Activated CD4-positive, alpha-beta T cell treated with anti-CD3 and anti-CD28 coated beads, Interleukin-2, amount 10 ng/mL, durations not matched to agents 24 days and 14 days (primary cell): ENCODE measurements at places on chromosomes 3 and 15. TPM values are rescaled to one million over a fixed set of nuclear protein-coding genes. Genes with fewer than 3 reads are reported as not detected.

The TTBK2 gene
- total RNA-seq: 10.2 and 11.3 TPM in 2 replicates

The SOX2 gene
- not detected in 2 replicates for total RNA-seq

The COL6A5 gene
- total RNA-seq: not detected in 2 replicates

The FBN1 gene
- 0.64 and 1.0 TPM in 2 replicates for total RNA-seq

The SLC6A1 gene
- total RNA-seq: not detected in 2 replicates

The ALS2CL gene
- total RNA-seq: 0.47 and 0.99 TPM in 2 replicates

The PLCB2 gene
- 82.7 and 95.7 TPM in 2 replicates for total RNA-seq

The PYGO1 gene
- total RNA-seq: not detected in 2 replicates

The CNTN6 gene
- total RNA-seq: not detected in 2 replicates

The SERPINI2 gene
- total RNA-seq: not detected in 2 replicates

The SLC28A1 gene
- not detected in 2 replicates for total RNA-seq

The CACNA1D gene
- 0.62 and 0.77 TPM in 2 replicates for total RNA-seq

The IGDCC3 gene
- not detected in 2 replicates for total RNA-seq

The GABPB1 gene
- 78.3 and 79.5 TPM in 2 replicates for total RNA-seq

The SH2D7 gene
- total RNA-seq: not detected in 2 replicates

The ALPK3 gene
- total RNA-seq: 0.09 and 0.21 TPM in 2 replicates

The VGLL3 gene
- total RNA-seq: not detected in 2 replicates

The ITGB5 gene
- total RNA-seq: 2.1 and 2.2 TPM in 2 replicates

The ASTE1 gene
- 8.7 and 9.5 TPM in 2 replicates for total RNA-seq

The PLD1 gene
- 0.09 TPM in 1 of 2 replicates, not detected in the other for total RNA-seq

The ST8SIA2 gene
- total RNA-seq: not detected in 2 replicates

The CCR2 gene
- total RNA-seq: 6.1 and 6.8 TPM in 2 replicates

The ZKSCAN7 gene
- 0.79 and 0.90 TPM in 2 replicates for total RNA-seq

The TRH gene
- not detected in 2 replicates for total RNA-seq

The C3orf85 gene
- total RNA-seq: not detected in 2 replicates

The ZNF385D gene
- total RNA-seq: not detected in 2 replicates

The SYNPR gene
- not detected in 2 replicates for total RNA-seq

The TTC21A gene
- 0.54 and 0.89 TPM in 2 replicates for total RNA-seq

The SIAH2 gene
- total RNA-seq: 130 and 133 TPM in 2 replicates

The ALG1L2 gene
- total RNA-seq: not detected in 2 replicates

The CDCP1 gene
- total RNA-seq: 3.2 and 3.3 TPM in 2 replicates

The DUOX1 gene
- 0.02 and 0.14 TPM in 2 replicates for total RNA-seq

The PRSS50 gene
- not detected in 2 replicates for total RNA-seq
